ENCODE measurements at places on chromosomes 2 and 18.

- DNase-seq: no peak
Observed at GRCh38 chr2:101109451-101110118, 41.6 kb downstream of the TBC1D8 start.

DNA sequence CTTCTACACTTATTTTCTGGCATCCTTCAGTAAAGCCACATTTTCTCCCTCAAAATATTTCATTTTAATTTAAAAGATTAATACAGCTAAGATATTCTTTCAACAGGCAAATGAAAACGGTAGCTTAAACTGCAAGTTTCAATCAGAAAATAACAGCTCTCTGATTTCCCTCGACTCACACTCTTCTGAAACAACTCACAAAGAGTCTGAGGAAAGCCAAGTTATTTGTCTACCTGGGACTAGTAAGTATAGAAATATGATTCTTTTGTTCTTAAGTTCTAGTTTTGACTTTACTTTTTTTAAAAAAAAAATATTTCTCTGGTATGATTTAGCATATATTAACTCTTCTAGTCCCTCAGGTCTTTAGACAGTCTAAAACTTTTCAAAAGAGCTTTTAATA is 27.2 kb downstream of the CEP192 start:
- no peak for DNase-seq

GRCh38 chr2:10285556-10286198 is 17.0 kb upstream of the HPCAL1 start:
- peak; percentile 84 for DNase-seq

DNA sequence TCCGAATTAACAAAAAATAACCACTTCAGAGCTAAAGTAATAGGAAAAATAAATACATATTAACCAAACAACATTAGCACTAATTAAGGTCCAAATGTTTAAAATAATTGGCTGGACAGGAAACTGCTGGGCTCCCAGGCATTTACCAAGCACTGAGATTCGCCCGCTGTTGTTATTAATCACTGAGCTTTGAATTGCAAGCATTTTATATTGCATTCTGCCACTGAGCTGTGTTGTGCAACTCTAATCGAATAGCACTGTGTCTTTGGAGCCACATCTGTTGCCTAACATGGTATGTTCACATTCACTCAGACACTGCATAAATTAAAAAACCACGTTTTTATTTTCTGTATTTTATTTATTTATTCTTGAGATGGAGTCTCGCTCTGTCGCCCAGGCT is 88.9 kb downstream of the SOWAHC start:
- no peak for DNase-seq

- peak; percentile 56 for DNase-seq
Observed at GRCh38 chr2:48424866-48425265, 105.1 kb upstream of the STON1 start.

GRCh38 chr2:151344906-151345305 is 12.5 kb upstream of the TNFAIP6 start:
- DNase-seq: no peak

- no peak for DNase-seq
Observed at GRCh38 chr2:41878056-41878455, 169.8 kb upstream of the PKDCC start.

All from hippocampal formation (tissue), 2 donors.